Stimulated activated CD4-positive, alpha-beta T cell treated with anti-CD3 and anti-CD28 coated beads, Interleukin-1b, Interleukin-23, amount 100 ng/mL, for 24 hours (primary cell): ENCODE measurements at places on chromosomes 3 and 15.

GRCh38 chr3:12590096-12590495 is 33.2 kb downstream of the MKRN2 start:
- no peak for DNase-seq

GRCh38 chr3:44682182-44682896 is 30.1 kb upstream of the ZNF502 start:
- DNase-seq: no peak

GRCh38 chr3:99118381-99118780 is 216.9 kb upstream of the DCBLD2 start:
- DNase-seq: no peak

GRCh38 chr3:72272356-72272755 is 487.4 kb upstream of the PROK2 start:
- no peak for DNase-seq

DNA sequence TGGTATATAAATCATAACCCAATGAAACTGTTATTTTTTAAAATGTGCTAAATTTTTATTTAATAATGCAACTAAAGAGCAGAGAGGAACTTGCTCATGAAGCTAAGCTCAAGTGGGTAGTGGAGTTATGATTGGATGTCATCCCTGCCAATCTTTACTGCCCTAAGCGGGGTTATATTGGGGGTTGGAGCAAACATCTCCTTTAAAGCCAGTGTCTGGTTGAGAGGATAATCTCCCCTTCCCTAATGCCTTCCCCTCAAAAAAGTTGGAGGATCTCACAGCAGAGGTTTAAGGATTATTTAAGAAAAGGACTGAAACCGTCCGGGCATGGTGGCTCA is 32.1 kb upstream of the CLASP2 start:
- no peak for DNase-seq

DNA sequence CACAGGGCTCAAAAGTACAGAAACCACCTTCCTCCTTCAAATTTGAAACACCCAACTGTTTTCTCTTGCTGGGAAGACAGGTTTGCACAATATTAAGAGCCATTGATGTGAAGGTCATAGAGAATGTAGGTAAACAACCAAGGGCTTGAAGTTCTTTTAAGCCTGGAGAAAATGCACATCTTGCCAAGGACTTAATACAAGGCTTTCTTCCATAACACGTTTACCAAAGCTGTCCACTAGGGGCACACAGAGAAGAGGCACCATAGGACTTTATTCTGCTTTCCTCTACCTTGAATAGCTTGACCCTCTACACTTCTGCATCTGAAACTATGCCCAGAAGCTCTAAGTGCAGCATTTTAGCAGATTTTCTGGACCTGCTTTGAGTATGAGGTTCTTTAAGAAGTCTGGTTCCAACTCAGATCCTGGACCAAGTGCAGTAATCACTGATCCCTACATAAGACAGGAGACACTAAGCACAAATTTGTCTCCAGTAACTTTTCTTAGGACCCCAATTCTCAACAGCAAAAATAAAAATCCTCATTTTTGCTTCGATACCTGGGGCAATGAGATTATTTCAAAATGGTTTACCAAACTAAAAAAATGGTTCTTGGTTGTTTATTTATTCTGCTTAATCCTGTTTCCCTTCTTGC is 138.0 kb downstream of the FBN1 start:
- DNase-seq: no peak

DNA sequence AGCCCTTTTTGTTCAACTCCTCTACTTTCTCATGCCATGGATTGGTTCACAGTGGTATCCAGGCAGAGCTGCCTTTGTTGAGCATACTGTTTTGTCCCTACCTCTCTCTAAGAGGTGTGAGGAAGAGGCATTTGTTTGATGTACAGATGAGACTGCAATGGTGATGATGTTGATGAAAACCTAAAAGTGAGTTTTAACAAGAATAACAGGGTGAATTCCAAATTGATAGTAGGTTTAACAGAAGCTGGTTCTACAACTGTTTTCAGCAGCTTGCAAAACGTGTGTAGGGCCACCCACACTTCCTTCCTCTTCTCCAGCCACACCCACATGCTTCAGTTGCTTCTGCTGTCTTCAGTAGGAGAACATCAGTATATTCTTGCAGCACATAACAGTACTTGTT is 10.2 kb downstream of the SNRK start:
- no peak for DNase-seq

GRCh38 chr3:159861369-159861987 is 127.2 kb upstream of the IL12A start:
- no peak for DNase-seq

GRCh38 chr3:114362815-114363214 is 69.0 kb downstream of the TIGIT start:
- DNase-seq: no peak

DNA sequence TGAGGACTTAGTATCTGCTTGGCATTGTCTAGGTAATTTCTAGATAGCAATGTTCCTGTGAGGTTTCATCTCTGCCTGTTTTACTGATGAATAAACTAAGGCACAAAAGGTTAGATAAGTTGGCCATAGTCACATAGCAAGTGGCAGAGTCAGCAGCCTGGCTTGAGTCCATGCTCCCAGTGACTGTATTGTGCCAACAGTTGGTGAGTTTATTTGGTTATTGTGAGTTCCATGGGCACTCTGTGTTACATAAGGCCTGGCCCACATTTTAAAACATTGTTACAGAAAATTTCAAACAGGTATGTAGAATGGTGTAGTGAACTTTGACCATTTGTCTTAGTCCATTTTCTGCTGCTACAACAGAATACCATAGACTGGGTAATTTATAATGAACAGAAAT is 15.2 kb downstream of the MCM2 start:
- DNase-seq: no peak

- no peak for DNase-seq
These were observed 150.3 kb upstream of the MCTP2 start for GRCh38 chr15:94080989-94081605.

DNA sequence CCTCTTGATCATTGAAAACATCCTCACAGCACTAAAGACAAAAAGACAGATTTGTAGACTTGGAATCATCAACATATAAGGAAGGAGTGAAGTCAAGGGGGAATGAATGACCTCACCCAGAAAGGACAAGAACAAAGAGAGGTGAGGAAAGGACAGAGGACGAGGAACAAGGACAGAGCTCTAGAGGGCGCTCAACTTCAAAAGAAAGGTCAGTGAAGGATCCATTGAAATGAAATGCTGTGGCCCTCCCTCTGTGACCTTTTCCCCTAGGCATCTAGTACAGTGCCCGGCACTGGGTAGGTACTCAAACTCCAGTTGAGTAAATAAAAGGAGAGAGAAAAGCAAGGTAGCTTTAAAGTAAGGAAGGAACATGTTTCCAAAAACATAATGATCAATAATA is 2.6 kb downstream of the ATP8B4 start:
- no peak for DNase-seq

DNA sequence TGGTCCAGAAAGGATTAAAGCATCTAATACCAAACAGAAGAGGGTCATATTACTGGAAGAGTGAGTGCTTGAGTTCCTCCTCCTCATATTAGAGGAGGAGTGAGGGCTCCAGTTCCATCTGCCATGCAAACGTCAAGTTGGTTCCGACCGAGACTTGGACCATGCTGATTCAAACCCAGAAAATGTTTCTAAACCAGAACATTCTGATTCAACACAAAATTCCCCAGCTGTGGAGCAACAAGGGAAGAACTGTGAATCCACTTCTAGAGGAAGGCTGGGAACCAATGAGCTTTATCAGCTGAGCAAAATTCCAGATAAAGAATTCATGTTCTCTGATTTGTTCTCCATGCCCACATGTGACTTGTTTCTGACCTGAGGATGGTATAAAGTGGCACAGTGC is 135.6 kb upstream of the WNT5A start:
- no peak for DNase-seq

DNA sequence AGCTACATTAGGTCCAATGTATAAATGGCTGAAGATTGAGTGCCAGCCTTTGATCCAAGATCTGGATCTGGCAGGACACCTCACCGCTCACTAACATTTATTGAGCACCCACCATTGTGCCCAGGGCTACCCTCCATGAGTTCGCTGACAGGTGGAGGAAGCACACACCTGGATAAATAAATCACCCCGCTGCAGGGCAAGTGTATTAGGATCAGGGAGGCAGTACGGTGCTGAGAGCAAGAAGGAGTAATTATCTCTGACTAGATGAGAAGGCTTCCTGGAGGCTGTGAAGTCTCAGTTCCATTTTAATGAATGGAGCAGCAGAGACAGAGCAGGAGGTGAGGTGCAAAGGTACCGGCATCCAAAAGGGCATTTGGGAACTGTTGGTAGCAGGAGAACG is 104.1 kb downstream of the LIPC start:
- DNase-seq: no peak

- DNase-seq: no peak
These were observed 12.1 kb upstream of the GATA2 start for GRCh38 chr3:128504963-128505730.
